ENCODE measurements at places on chromosomes 7 and 10.

- no peak for DNase-seq
These were observed 23.7 kb downstream of the ZNF775 start for GRCh38 chr7:150402671-150403321.

- DNase-seq, result no peak
These were observed 51.9 kb upstream of the PIK3AP1 start for GRCh38 chr10:96772196-96772595.

DNA sequence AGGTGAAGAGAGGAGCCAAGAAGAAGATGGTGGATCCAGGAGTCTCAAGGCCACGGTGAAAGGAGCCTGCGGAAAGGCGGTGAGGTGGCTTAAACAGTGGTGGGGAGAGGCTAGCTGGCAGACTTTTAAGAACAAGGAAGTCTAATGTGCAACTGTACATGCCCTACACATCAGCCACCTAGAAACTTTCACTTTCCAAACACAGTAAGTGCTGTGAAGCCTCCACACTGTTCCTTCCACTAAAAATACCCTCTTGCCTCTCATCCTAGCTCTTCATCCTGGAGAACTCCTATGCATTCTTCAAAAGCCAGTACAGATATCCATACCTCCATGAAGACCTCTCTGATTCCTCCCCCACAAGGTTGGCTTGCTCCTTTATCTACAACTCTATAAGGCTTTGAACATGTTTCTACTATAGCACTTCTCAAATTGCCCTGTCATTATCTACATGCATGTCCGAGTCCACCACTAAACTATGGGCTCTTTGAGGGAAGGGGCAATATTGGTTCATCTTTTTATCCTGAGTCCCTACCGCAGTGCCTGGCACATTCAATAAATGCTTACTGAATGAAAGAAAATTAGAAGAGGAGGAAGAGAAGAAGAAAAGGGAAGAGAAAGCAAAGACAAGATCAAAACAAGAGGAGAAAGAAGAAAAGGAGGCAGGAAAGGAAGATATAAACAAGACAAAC lies 54.2 kb downstream of the DNAJC12 start:
- no peak for DNase-seq

GRCh38 chr7:141864765-141865447 lies 23.6 kb upstream of the PRSS37 start:
- no peak for DNase-seq

- DNase-seq, result no peak
These were observed 27.0 kb downstream of the CDK6 start for GRCh38 chr7:92809397-92809759.

DNA sequence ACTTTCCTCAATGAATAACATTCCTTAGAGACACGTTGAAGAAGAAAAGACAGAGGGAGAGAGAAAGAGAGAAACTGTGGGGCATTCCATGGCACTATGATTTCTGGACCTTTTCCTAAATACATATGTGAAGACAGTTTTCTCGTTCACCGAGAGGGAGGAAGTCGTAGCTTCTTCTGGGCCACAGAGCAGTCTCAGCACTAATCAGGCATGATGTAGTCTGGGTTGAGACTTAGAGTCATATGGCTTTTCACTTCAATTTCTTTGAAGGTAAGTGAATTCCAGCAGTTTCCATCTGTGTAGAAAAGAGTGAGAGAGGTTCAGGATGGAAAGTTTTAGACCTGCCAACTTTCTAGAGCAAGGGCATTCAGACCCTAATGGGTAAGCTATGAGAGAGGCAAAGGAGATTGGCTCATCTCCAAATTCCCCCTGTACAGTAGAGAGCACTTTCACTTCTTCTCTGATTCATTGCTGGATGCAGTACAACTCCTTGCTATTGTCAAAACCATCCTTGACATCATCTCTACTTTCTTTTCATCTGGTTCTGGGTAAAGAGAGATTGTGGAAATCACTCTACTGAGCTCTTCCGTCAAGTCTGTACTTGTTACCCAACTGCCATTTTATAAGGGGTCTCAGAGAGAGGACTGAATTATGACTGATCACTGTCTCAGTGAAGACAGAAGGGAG lies 31.5 kb upstream of the OR9A4 start:
- no peak for DNase-seq

- no peak for DNase-seq
These were observed 123.3 kb upstream of the FZD1 start for GRCh38 chr7:91140982-91141381.

- DNase-seq, result no peak
These were observed 19.0 kb downstream of the COL28A1 start for GRCh38 chr7:7516662-7517061.

GRCh38 chr7:2982831-2983230 lies 60.8 kb downstream of the CARD11 start:
- DNase-seq, result no peak

DNA sequence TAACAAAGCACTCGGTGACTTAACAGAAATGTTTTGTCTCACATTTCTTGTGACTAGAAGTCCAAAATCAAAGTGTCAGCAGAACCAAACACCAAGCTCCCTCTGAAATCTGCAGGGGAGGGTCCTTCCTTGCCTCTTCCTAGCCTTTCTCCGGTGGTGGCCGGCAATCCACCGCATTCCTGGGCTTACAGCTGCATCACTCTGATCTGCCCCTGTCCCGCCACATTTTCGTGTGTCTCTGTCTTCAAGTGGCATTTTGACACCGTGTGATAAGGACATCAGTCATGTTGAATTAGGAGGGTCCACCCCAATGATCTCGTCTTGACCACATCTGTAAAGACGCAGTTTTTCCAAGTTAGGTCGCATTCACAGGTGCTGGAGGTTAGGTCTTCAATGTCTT lies 30.5 kb upstream of the TOMM7 start:
- DNase-seq, result no peak

GRCh38 chr10:132677473-132678227 lies 108.3 kb downstream of the NKX6-2 start:
- no peak for DNase-seq

- DNase-seq, result peak; percentile 94
These were observed 70.9 kb upstream of the CTBP2 start for GRCh38 chr10:125231116-125231812.

GRCh38 chr7:167976-168791 lies 24.2 kb upstream of the FAM20C start:
- DNase-seq, result no peak

GRCh38 chr7:102292813-102293798 lies 6.4 kb downstream of the SH2B2 start:
- no peak for DNase-seq

DNA sequence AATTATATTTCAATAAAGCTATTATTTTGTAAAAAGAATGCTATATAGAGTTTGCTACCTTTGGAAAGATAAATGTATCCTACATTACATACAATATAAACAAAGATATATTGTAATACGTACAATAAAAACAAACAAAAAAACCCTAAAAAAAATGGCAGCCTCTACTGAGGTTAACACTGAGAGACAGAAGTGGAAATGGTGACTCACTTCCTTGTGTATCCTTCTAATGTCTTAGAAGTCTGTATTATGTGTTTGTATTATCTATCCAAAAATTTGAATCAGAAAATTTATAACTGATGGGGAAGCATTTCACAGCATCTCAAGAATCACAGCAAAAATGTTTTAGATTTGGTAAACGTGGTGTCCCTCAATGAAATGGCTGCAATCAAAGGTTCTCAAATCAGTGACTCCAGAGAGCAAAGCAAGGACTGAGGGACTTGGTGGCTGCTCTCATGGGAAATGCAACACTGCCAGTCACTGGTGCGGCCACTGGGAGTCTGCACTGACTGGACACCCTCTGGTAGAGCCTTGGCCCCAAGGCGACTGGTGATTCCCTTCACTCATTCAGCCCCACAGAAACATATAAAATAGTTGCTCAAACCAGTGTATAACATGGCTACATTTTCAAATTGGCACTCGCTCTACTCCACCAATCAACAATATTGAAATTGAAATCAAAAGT lies 53.8 kb downstream of the PANK1 start:
- no peak for DNase-seq

DNA sequence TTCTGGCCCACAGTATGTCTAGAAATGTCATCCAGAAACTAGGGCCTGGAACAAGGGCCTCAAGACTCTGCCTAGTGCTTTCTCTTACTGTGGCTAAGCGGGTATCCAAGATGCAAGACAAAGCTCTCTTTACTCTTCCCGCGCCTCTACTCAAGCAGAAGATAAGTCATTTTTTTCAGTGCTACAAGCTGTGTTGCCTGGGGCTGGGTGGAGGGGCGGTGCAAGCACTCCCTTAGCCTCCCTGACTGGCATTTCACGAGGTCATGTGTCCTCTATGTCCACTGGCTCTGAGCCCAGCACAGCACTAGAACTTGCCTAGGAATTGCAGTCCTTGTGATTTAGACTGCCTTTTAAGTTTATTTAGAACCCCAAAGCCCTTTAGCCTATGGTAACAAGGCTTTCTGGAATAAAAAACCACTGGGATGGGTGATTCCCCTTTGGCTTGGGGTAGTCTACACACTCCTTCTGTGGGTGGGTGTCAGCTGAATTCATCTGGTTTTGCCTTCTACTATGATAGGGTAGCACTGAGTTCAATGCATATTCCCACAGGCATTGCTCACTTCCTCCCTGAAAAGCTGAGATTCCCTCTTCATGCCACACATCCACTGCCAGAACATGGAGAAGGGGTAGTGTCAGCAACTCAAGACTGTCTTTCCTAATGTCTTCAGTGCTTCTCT lies 371.8 kb upstream of the KCND2 start:
- no peak for DNase-seq

Data from RCC 7860 (cell line).